ENCODE measurements at places on chromosomes 7 and 10. TPM values are rescaled to one million over a fixed set of nuclear protein-coding genes. Genes with fewer than 3 reads are reported as not detected.

Gene VENTX
- total RNA-seq = not detected

- DNase-seq = peak; percentile 82
Observed at GRCh38 chr7:36597090-36597773, 127.1 kb downstream of the AOAH start.

GRCh38 chr7:80185571-80185970 is 50.9 kb downstream of the GNAI1 start:
- no peak for DNase-seq

- DNase-seq = no peak
Observed at GRCh38 chr10:47101196-47101595, 190.0 kb downstream of the PTPN20 start.

Gene SNX13
- total RNA-seq = 33.9 TPM

DNA sequence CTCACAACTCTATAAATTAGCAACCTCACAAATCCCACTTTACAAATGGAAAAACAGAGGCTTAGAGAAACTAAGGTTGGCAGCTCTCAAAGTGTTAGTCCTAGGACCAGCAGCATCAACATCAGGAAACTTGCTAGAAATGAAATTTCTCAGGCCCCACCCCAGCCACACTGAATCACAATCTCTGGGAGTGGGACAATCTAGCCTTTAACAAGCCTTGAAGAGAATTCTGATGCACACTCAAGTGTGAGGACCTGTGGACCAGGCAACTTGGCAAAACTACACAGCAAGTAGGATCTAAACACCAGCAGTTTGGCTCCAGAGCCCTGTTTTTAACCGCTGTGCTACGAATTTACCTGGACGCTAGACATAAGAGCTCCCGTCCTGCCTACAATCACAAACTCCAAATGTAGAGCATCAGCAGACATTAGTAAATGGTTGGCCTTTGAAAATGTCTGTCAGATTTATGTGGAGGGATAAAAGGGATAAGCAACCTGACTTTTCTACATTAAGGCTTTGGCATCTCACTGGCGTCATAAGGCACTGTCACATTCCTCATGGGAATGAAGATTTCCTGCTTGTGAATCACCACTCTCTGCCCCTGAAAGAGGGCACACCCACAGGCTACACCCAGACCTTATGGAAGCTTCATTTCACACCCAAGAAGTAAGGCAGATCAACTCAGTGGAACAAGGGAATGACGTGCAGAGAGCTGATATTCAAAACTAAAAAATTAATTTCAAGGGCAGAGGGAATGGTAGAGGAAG is 34.5 kb downstream of the PPP1R3C start:
- peak; percentile 77 for DNase-seq

GRCh38 chr10:70589762-70590654 is 12.5 kb downstream of the PRF1 start:
- DNase-seq = no peak

GRCh38 chr10:104076743-104077160 is 8.9 kb downstream of the COL17A1 start:
- peak; percentile 12 for DNase-seq

DNA sequence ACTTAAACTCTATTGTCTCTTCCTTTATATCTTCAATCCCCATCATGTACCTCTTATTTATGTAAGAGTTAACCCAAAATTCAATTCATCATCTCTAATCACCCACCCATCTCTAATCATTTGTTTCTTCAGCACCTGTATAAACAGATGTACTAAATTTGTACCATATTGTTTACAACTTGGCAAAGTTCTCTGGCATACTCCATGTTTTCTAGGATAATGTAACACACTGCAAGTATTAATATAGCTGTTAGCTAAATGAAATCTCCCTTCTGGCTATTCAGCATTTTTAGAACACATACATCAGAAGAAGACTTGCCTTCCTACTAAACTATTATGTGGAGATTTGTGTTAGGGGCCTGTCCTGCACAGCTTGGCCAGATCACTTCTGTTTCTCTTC is 33.1 kb downstream of the MALSU1 start:
- DNase-seq = no peak

GRCh38 chr10:78957471-78958039 is 111.2 kb upstream of the ZMIZ1 start:
- DNase-seq = peak; percentile 49

- DNase-seq = peak; percentile 15
Observed at GRCh38 chr7:74174606-74175082, 488 bp downstream of the EIF4H start.

DNA sequence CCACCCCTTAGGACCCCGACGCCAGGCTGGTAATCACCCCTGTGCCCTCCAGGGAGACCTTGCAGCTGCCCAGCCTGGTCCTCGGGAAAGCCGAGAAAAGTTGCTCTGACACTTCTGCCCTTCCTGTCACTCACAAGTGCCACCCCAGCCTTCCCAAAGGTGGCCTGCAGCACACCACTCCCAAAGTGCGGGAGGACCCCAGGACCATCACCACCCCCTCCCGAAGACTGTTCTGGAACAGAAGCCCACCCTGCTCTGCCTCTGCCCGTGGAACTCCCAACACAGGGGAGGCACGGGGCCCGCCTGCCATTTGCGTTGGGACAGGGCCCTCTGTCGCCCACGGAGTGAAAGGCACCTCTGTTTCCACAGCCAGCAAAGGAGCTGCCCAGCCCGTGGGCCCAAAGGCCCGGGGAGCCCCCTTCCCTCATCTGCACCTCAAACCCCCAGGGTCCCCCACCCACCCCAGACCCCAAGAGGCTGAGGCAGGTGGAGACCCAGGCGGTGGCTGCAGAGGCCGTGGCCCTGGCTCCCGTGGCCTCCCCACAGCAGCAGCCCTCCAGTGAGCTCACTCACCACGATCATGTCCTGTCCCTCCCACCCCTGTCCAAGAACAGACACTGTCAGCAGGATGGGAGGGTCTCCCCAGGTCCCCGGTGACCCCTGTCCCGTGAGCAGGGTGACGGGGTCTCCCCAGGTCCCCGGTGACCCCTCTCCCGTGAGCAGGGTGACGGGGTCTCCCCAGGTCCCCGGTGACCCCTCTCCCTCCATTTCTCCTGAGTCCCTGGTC is 47.8 kb upstream of the PPP2R2D start:
- DNase-seq = no peak

DNA sequence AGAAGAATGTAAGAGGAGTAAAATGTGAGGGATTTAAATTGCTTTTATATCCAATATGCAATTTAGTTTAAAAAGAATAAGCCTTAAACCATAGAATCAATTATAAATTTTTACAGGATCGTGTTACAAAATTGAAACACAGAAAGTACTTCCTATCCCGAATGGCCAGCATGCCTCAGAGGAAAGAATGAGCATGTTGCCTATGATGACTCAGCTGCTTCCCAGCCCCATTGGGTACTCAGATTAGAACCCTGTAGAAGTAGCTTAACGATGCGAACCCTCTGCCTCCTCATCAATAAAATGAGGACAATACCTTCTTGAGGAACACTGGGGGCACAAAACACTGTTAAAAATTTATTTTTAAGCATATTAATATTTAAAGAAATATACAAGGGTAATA is 113.4 kb upstream of the CDK1 start:
- DNase-seq = peak; percentile 52

Gene ABCC2
- total RNA-seq = 2.4 TPM

GRCh38 chr10:123906884-123907652 is 15.5 kb upstream of the CPXM2 start:
- no peak for DNase-seq

- peak; percentile 39 for DNase-seq
Observed at GRCh38 chr7:46744957-46745706, 824.1 kb upstream of the IGFBP3 start.

Data from PC-3 (cell line).